Lower leg skin (tissue), 4 donors: ENCODE measurements at places on chromosomes 3 and 15. TPM values are rescaled to one million over a fixed set of nuclear protein-coding genes. Genes with fewer than 3 reads are reported as not detected.
A peak's percentile ranks its signal among the peaks of the same experiment; 100 is the strongest.

DNA sequence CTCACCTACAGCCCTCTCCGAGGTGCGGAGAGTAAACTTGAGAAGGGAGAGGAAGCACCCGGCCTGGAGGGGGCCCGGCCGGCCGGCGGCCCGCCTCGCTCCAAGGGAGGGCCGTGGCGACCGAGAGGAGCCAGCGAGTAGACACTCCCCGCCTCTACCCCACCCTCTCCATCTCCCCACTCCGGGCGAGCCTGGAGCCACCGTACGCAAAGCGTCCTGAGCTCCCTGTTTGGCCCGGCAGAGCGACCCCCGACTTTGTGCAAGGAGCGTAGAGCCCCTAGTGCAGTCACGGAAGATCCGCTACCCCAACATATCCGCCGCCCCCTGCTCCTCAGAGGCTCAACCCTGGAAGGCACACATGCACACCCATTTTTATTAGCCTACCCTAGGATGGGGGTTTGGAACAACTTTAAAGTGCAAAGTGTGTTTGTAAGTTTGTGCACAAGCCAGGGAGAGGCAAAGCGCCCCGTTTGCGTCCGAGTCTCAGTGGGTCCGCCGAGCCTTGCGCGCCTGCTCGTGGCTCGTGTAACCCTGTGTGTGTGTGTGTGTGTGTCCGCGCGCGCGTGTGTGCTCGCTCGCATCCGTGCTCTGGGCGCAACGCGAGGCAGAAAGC is 508 bp upstream of the SMAD6 start:
- peak; percentile 40 for DNase-seq

DNA sequence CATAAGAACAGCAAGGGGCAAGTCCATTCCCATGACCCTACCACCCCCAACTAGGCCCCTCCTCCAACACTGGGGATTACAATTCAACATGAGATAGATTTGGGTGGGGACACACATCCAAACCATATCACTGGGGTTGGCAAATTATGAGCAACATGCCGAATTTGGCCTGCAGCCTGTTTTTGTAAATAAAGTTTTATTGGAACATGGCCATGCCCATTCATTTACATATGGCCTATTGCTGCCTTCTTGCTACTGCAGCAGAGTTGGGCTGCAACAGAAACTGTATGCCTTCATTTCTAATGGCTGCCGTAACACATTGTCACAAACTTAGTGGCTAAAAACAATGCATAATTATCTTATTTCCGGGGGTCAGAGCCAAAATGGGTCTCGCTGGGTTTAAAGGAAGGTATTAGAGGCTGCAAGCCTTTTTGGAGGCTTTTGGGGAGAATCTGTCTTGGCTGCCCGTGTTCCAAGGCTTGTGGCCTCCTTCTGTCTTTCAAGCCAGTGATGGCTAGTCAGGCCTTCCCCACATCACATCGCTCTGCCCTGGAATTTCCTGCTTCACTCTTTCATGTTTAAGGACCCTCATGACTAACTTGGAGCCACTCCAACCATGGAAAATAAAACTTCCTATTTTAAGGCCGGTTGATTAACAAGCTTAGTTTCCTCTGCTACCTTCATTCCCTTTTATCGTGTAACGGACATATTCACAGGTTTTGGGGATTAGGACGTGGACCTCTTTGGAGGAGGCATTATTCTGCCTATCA is 428.5 kb upstream of the PROK2 start:
- no peak for DNase-seq

DNA sequence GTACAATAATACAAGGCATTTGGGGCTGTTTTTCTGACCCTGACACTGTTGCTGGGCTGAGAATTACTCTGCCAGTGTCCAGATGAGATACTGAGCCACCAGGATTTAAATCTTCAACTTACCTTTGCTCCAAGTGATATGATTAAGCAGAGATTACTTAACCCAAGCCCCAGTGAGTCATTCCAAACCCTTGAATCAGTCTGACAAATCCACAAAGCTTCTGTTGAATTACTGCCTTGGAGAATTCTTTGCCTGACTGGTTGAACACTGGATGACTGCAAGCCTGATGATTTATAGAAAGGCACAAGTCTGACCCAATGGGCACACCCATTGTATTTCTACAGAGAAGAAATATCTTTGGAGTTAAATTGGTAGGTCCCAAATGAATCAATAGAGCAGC is 88.2 kb upstream of the TSC22D2 start:
- no peak for DNase-seq

- peak; percentile 88 for DNase-seq
Measured at GRCh38 chr3:47475029-47475569, 642 bp downstream of the SCAP start.

DNA sequence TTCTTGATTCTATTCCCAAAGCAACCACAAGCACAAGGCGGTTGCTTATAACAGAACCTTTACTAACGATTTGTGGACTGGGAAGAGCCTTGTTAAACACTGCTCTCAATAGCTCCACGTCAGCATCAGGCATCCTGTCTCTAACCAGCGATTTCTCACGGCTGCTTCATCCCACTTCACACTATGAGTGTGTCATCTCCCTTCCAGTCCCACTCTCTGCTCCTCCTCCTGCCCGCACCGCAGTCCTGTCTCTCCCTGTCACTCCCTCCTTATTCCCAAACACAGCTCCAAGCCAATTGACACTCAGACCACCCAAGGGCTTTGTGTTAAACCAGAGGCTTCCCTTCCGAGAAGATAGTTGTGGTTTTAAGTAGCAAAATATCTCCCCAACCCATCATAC is 94.8 kb downstream of the ABHD5 start:
- DNase-seq = no peak

DNA sequence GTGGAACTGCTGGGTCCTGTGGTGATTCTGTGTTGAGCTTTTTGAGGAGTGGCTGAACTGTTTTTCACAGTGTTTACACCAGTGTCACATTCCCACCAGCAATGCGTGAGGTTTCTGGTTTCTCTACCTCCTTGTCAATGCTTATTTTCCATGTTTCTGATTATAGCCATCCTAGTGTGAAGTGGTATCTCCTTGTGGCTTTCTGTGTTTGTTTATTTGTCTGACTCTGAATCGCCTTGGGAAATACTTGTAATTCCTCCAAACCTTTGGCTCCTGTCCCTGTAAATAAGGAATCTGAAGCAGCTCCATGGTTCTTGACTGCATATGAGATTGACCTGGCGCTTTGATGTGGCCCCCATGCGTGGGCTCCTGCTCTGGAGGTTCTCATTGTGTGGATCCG is 20.6 kb downstream of the FAN1 start:
- no peak for DNase-seq

GRCh38 chr15:60325905-60326304 is 71.9 kb downstream of the ANXA2 start:
- DNase-seq = no peak

GRCh38 chr15:87038404-87038803 is 958.7 kb downstream of the AGBL1 start:
- DNase-seq = no peak

GRCh38 chr15:44501768-44502366 is 35.1 kb upstream of the EIF3J start:
- no peak for DNase-seq

- DNase-seq = no peak
Measured at GRCh38 chr3:18747383-18747782, 322.2 kb upstream of the SATB1 start.

GRCh38 chr15:31200735-31201151 is 99.2 kb upstream of the TRPM1 start:
- DNase-seq = peak; percentile 62

DNA sequence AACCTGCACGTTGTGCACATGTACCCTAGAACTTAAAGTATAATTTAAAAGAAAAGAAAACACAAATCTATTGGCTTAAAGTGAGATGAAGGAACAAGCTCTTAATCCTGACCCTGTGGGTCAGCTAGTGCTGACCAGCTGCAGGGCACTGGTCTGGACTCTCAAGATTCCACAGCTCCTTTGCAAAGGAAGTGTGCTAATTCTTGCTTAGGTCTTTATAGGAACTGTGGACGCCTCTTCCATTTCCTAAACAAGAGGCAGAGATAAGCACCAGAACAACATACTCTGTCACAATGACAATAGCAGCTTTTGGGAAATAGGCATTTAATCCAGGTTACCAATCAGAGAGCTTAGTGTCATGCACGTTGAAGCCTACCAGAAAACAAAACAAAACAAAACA is 166.1 kb downstream of the ISL2 start:
- DNase-seq = no peak

DNA sequence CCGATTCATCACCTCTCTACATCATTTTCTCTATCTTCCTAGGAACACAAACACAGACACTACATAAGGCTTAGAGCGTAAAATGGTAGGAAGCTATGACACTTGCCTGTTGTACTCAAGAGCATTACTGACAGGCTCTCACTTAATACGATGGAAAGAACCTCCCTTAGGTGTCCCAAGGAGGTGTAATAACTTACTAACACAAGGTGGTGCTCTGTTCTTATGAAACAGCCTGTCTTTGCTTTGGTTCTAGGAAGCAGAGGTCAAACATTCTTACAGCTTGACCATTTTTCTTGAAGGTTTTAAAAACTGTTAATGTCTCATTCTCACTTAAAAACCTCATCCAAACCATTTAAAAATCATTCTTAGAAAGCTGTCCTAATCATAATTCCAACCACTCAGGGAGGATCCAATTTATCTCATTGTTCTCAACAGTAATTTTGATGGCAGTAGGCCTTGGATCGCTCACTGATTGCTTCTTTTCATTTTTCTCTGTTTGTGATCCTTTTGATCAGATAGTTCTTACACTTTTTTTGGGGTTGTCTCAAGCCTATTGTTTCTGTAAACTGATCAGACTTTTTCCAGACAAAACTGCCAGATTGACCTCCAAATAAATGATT is 317.8 kb upstream of the AGTR1 start:
- no peak for DNase-seq

DNA sequence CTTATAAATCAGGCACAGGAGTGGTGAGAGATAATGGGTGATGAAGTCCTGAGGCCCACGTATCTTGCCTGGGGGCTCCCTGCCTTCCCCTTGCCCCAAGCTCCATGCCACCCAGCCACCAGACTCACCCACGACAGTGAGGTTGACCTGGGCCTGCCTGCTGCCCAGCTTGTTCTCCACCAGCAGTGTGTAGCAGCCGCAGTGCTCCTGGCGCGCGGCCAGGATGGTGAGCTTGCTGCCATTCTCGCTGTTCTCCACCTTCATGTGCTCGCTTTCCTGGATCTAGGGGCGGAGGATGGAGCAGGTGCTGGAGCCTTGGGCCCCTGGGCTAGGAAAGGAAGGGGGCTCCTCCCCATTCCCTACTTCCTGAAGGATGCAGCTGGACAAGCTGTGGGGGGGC is 79.1 kb upstream of the HACD2 start:
- no peak for DNase-seq

The LRRC3B gene
- 0.04 TPM for total RNA-seq

The SI gene
- total RNA-seq = not detected

The TMCO5A gene
- not detected for total RNA-seq

The ANKRD63 gene
- total RNA-seq = not detected

The PLCB2 gene
- total RNA-seq = 1.4 TPM

The C3orf33 gene
- 0.59 TPM for total RNA-seq

The CDC25A gene
- total RNA-seq = 1.0 TPM

The UPK1B gene
- total RNA-seq = 1.7 TPM

The SLC9C1 gene
- total RNA-seq = not detected

The CHRD gene
- total RNA-seq = 5.2 TPM

The MFSD1 gene
- total RNA-seq = 48.9 TPM
